ENCODE measurements at places on chromosomes 12 and 14.

- peak; percentile 34 for DNase-seq
Measured at GRCh38 chr12:72141381-72141780, 130.8 kb upstream of the TRHDE start.

DNA sequence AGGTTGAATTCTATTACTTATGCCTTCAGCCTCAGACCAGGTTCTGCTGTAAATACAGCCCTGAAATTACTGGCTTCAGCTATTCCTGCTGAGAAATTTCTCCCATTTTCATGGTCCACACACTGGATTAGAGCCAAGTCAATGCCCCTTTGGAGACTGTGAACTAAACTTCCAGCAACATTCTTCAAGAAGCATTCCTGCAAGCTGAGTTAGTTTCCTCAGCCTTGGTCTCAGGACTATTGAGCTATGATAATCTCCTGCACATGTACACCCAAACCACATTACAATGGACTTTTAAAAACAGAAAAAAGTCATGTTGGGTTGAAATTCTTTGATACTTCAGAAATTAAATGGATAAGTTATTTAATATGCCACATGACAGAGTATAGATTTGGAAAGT is 58.0 kb upstream of the AVPR1A start:
- no peak for DNase-seq

- DNase-seq: no peak
Measured at GRCh38 chr14:22557846-22558220, 31.2 kb downstream of the DAD1 start.

GRCh38 chr12:59036347-59036746 is 116.0 kb upstream of the LRIG3 start:
- DNase-seq: no peak

- DNase-seq: no peak
Measured at GRCh38 chr14:33454707-33455106, 496.2 kb downstream of the EGLN3 start.

GRCh38 chr12:75507086-75507485 is 4.3 kb downstream of the KRR1 start:
- no peak for DNase-seq
